ENCODE measurements at places on chromosomes 4 and X.

DNA sequence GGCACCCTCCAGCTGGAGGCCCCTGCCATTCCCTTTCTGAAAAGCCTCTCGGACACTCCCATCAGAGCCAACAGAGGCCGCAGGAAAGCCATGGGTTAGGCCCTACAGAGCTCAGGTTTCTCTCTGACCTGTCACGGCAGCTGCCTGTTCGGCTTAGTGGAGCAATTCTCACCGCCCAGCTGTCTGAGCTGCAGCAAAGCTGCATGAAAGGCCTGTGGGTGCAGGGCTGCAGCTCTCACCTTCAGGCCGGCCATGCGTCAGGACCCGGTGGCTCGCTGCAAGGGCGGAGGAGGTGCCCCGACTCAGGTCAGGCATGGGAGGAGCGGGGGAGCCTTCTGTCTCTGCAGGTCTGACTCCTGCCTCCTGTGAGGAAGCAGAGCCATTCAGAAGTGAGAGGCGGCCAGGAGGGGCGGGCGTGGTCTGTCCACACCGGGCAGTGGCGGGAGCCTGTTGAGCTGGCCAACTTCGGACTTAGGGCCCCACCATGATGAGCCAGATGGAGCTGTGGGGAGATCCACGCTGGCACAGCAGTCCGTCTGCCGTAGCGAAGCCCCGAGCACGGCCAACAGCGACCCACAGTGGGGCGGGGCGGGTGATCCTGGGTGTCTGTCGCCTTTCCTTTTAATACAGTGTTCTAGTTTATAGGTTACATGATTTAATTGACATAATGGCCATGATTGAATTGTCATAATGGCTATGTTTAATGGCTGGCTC is 23.4 kb downstream of the PDE6B start:
- no peak for DNase-seq

DNA sequence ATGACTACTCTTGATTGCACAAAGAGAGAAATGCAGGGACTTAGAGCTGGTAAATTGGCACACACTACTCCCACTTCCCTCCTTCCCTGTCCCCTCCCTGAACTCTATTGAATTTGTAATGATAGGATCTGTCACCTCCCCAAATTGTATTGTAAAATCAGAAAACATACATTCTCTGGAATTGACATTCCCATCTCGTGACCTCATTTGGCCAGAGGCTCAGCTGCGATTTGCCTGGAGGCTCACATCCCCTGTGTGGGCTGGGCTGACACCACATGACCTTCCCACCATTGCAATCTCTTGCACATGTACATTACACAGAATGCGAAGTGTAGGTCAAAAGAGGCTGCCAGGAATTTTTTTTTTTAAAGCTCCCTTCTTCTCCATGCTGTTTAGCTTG is 172.1 kb downstream of the MID1IP1 start:
- DNase-seq = no peak

- DNase-seq = no peak
These were observed 9.0 kb upstream of the PROM1 start for GRCh38 chr4:16092682-16093319.

GRCh38 chr4:79454656-79455055 is 46.6 kb upstream of the GK2 start:
- no peak for DNase-seq

- no peak for DNase-seq
These were observed 310.9 kb upstream of the MAOA start for GRCh38 chrX:43345166-43345565.

GRCh38 chr4:3106339-3107186 is 32.1 kb downstream of the HTT start:
- DNase-seq = no peak

GRCh38 chr4:56655627-56656345 is 25.3 kb downstream of the HOPX start:
- no peak for DNase-seq

- no peak for DNase-seq
These were observed 806 bp upstream of the CD99L2 start for GRCh38 chrX:150899191-150899757.

DNA sequence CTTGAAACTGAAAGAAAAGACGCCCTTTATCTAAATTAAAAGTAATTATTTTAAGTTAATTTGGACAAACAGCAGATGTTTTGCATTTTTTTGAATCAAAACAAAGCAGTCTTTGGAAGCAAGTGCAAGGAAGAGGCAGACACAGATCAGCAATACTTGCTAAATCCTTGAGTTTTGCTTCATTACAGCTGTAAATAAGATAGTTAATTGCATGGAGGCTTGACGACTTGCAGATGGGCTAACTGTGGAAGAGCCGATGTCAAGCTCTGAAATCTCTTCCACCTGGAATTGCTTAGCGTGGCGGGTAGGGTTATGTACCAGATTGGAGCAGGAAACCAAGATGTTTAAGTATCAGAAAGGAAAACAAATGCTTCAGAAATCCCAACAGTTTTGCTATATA is 148.8 kb downstream of the POLA1 start:
- no peak for DNase-seq

- no peak for DNase-seq
These were observed 434.2 kb upstream of the AMOT start for GRCh38 chrX:113274791-113275190.

- no peak for DNase-seq
These were observed 75.1 kb downstream of the MXRA5 start for GRCh38 chrX:3271183-3271833.

DNA sequence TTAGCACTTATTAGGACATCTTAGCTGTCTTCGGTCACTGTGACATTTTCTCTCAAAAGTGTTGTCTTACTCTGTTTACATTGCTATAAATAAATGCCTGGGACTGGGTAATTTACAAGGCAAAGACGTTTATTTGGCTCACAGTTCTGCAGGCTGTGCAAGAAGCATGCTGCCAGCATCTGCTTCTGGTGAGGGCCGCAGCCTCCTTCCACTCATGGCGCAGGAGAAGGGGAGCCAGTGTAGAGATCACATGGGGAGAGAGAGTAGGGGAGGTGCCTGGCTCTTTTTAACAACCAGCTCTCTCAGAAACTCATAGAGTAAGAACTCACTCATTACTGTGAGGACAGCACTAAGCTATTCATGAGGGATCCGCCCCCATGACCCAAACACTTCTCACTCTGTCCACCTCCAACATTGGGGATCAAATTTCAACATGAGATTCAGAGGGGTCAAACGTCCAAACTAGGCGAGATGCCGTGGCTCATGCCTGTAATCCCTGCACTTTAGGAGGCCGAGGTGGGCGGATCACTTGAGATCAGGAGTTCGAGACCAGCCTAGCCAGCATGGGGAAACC is 43.5 kb upstream of the HERC6 start:
- DNase-seq = peak; percentile 98

GRCh38 chr4:48603366-48604003 is 113.4 kb downstream of the ZAR1 start:
- DNase-seq = peak; percentile 92

DNA sequence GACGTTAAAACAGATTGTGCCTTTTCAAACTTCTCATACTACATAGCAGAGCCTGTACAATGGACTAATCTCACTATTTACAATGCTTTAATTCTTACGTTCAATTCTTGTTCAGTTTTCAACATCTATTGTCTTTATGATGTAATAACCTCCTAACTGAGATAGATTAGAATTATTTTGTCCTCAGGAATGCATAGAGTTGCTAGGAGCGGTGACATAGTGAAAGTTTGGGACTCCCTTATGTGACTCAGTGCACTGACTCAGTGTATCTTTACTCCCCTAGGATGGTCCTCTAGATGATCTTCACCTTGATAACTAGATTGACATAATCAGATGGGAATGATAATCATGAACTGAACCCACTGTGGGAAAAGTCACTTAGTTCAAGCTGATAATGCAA is 151.5 kb downstream of the VEGFC start:
- no peak for DNase-seq

- DNase-seq = no peak
These were observed 42.4 kb downstream of the KIAA0232 start for GRCh38 chr4:6824772-6825402.

GRCh38 chr4:106676173-106676921 is 307.8 kb upstream of the GIMD1 start:
- no peak for DNase-seq

GRCh38 chr4:178462710-178463109 is 1020.5 kb upstream of the AGA start:
- no peak for DNase-seq

GRCh38 chr4:32789026-32789608 is 2068.9 kb downstream of the PCDH7 start:
- no peak for DNase-seq

DNA sequence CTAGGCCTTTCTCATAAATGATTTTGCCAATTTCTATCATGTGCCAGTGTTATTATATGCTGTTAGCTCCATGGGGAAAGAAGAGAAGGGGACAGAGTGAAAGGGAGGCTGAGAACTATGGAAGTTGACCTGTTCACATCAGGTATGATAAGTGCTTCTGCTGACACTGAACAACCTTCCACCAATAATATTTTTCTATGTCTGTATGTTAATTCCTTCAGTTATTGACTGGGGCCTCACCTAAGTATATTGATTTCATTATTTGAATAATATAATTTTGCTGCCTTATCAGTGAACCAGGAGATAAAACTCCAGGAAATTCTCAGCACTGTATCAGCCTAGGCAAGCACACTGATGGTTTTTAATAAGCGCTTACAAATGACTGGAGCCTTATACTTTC is 262.8 kb downstream of the SNCA start:
- DNase-seq = no peak

GRCh38 chrX:119288890-119289393 is 52.9 kb downstream of the PGRMC1 start:
- no peak for DNase-seq

DNA sequence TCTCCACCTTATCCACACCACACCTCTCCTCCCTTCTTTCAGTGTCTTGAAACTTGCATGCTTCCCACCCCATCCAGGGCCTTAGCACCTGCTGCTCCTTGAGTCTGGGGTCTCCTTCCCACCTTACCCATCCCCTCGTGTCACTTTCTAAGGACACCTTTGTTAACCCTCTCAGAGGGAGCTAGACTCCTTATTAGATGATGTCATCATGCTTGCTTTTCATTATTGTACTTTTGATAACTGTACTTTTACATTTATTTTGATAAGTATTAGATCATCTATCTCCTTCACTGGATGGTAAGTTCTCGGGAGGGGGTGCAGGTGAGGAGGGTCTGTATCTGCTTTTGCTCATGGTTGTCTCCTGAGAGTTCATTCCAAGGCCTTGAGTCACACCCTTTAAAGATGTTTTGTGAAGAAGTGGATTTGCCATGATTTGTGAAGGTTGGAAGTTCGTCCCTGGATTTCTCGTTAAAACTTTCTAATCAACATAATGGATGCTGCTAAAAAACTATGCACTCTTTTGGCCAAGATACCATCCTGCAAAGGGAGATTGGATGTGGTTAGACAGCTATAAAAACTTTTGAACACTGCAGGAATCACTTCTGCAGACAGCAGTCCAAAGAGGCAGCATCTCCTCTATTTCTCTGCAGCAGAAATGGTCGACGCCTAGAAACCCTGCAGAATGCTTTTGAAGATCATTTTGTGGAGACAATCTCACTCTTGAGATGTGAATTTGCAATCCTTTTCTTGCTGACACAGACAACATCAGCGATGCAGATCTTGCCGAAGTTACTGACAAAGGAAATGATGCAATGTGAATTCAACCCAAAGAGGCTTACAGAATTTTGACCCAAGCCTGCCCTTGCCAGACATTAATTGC is 69.6 kb downstream of the ENPP6 start:
- DNase-seq = no peak

GRCh38 chrX:110173192-110174175 is 144.4 kb downstream of the AMMECR1 start:
- peak; percentile 54 for DNase-seq

- DNase-seq = no peak
These were observed 8.9 kb downstream of the HTN1 start for GRCh38 chr4:70059149-70059548.

- no peak for DNase-seq
These were observed 1.7 kb downstream of the MTMR1 start for GRCh38 chrX:150694738-150695410.

GRCh38 chr4:185270037-185270436 is 60.6 kb downstream of the SNX25 start:
- no peak for DNase-seq

GRCh38 chr4:137345597-137345996 is 186.7 kb downstream of the PCDH18 start:
- DNase-seq = no peak

DNA sequence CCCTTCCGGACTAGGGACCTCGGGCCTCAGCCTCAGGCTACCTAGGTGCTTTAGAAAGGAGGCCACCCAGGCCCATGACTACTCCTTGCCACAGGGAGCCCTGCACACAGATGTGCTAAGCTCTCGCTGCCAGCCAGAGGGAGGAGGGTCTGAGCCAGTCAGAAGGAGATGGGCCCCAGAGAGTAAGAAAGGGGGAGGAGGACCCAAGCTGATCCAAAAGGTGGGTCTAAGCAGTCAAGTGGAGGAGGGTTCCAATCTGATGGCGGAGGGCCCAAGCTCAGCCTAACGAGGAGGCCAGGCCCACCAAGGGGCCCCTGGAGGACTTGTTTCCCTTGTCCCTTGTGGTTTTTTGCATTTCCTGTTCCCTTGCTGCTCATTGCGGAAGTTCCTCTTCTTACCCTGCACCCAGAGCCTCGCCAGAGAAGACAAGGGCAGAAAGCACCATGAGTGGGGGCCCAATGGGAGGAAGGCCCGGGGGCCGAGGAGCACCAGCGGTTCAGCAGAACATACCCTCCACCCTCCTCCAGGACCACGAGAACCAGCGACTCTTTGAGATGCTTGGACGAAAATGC is at the start of gene WAS:
TSS of gene WAS (plus strand) at position 389 of the 572 bp plus-strand sequence. CDS start at position 444, 55 bp downstream.
- no peak for DNase-seq
